AG08395 (cell line): ENCODE measurements at places on chromosomes 5 and 9.

GRCh38 chr9:100498592-100498991 is 25.6 kb downstream of the TMEFF1 start:
- no peak for DNase-seq

- no peak for DNase-seq
These were observed 48.2 kb downstream of the GPR107 start for GRCh38 chr9:130101915-130102314.

GRCh38 chr5:156475182-156476157 is 148.5 kb downstream of the SGCD start:
- peak; percentile 92 for DNase-seq

DNA sequence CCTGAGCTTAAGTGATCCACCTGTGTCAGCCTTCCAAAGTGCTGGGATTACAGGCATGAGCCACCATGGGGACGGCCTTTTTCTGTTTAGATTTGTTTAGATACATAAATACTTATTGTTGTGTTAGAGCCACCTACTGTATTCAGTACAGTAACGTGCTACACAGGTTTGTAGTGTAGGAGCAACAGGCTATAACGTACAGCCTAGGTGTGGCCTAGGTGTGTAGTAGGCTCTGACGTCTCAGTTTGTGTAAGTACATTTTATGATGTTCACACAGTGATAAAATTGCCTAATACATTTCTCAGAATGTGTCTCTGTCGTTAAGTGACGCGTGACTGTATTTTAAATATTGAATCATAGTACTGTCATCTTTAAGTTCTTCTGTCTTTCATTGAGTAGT is 84.1 kb downstream of the MELK start:
- no peak for DNase-seq

DNA sequence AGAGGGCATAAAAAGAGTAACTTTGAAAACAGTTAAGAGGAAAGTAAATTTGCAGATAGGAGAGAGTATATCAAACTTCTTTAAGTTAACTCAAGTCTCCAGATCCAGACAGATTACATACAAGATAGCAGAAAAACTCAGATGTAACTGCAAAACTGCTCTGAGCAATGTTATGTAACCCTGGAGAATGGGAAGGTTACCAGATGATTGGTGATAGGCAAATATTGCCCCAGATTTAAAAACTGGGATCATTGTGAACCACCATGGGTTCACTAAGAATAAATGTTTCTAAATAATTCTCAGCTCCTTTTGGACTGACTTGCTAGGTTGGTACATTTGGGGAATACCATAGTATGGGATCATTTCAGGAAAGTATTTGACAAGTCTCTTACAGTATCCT is 176.5 kb downstream of the ARL15 start:
- DNase-seq = no peak

- no peak for DNase-seq
These were observed 1306.5 kb upstream of the CDH9 start for GRCh38 chr5:28344836-28345433.

GRCh38 chr5:98880151-98880550 is 48.7 kb downstream of the CHD1 start:
- no peak for DNase-seq

- DNase-seq = no peak
These were observed 20.6 kb downstream of the PGGT1B start for GRCh38 chr5:115241881-115242642.

DNA sequence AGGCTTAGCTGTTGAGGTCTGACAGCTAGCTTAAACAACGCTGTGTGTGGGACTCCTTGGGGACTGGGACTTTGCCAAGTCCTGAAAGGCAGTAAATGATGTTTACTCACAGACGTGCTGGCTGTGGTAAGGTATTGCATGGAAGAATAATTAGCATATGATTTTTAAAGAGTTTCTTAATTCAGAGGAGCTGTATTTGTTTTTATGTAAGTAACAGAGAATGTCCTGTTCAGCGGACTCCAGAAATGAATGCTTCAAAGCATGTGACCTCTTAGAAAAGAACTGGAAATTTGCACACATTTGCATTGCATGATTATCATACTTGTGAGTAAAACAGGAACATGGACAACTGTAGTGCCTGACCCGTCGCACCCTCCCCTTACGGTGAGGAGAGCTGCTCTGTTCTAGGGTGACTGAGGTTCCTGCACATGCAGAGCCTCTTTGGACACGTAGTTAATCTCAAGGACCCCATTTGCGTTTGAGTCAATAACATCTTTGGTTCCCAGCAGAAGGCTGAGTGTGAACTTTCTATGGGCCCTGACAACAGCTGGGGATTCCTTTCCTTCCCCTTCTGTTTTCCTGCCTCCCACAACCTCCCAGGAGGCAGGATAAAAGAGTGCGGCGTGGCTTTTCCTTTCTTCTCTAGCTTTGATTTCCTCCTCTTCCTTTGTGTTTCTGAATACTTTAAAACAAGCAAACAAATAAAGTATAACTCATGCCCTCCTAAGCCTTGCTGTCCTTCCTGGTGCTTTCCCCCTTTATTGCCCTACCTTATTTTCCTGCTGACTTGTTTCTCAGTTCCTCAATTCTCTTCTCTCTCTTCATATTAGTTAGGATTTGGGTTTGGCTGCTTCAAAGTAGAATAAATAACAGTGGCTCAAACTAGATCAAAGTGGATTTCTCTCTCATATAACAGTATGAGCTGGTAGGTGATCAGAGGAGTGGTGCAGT is 157.2 kb upstream of the CD180 start:
- DNase-seq = no peak

GRCh38 chr9:121725008-121725775 is 73.8 kb downstream of the DAB2IP start:
- peak; percentile 95 for DNase-seq

DNA sequence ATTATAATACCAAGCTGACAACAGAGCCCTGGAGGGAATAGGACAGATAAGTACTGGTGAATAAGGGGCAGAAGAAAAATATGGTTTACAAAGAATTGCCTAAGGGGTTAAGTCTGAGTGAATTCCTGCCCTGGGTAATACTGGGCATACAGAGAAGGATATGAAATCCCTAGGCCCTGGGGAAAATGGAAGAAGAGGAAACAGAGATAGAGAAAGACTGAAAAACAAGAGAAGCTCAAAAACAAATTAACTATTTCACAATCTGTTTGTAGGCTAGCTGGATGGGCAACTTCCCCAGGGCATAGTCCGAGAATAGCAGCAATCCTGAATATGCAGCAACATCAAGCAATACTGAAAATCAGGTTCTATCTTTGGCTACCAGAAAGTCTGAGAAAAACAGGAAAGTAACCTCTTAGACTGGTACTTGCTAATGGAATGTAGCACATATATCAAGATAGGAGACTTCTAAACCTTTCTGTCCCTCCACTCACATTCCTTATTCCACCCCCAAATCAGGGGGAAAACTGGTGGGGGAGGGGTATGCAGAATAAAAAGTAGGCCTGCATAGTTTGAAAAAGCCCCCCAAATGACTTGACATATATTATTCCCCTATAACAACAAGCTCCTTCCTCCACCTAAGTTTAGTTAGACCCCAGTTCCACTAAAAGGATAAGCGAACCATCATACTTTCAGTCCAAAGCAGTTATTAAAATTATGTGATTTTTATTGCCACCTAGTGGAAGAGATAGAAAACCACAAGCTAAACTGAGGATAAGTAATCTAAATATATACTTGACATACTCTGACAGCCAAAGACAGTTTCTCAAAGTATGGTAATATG is 20.6 kb downstream of the SLC38A9 start:
- peak; percentile 50 for DNase-seq

GRCh38 chr9:91059713-91060112 is 258.1 kb downstream of the SYK start:
- DNase-seq = peak; percentile 47

DNA sequence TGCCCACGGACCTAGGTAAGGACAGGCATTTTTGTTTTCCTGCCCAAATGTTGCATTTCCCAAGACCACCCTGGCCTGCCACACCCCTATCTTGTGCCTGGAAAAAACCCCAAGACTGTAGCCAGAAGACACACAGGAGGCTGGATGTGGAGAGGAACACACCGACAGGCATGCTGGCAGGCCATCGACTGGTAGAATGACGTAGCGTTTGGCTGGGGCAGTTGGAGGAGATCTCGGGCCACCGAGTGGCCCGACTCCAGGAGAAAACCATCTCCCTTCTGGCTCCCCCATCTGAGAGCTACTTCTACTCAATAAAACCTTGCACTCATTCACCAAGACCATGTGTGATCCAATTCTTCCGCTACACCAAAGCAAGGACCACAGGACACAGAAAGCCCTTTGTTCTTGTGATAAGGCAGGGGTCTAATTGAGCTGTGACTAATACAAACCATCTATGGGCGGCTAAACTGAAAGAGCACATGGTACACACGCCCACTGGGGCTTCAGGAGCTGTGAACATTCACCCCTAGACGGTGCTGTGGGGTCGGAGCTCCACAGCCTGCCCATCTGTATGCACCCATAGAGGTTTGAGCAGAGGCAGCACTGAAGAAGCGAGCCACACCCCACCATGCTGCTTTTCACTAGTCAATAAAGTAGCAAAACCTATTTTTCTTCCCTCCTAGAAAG is 38.9 kb upstream of the N4BP3 start:
- DNase-seq = no peak
